T-helper 1 cell (primary cell): ENCODE measurements at places on chromosomes 16 and 17.

GRCh38 chr17:57927048-57927723 is 28.0 kb downstream of the CUEDC1 start:
- no peak for DNase-seq

DNA sequence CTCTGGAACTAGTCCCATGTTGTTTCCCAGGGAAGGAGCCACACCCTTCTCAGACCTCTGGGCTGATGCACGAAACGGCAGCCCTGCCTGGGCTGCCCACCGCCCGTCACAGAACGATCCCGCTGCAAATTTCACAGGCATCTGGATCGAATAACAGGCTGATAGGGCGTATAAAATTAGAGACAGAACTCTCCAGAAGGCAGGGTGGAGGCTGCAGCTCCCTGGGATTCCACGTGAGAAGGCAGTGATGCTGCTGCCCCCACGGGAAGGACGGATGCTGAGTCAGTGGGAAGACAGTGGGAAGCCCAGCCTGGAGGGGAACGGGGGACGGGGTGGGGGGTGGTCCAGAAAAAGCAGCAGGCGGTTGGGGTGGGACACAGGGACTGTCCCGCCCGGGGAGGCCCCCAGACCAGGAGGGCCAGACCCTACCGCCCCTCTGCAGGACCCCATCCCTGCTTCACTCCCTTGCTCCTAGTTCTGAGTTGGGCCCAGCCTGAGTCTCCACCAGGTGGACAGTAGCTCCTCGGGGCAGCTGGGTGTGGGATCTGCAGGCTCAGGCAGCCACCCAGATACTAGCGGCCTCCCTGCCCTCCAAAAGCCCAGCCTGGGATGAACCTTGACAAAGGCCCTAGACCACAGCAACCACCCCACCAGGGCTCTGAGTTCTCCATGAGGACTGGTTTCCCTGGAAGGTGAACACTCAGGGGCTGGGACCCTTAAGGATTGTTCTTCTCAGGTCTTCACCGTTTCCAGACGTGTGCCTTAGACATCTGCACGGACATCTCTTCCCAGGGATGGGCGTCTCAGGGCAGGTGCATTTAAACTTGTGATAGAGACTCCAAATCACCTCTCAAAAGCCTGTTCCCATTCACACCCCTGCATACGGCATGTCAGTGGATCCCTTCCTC is 117.8 kb downstream of the METRNL start:
- DNase-seq: no peak

DNA sequence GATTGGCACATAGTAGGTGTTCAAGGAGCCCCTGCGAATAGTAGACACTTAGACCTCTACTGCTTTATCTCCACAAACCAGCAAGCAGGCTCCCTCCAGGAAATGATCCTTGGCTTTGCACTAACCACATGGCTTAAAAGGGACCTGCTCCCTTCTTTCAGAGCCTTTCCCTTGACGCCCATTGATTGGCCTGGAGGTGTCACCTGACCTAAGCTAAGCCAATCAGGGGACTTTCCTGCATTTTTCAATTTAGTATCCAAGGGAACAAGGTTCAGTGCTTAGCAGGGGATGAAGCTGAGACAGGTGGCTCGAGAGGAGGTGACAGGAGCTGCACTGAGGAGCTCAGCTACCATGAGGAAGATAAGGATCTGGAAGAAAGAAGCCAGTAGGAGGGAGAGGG is 52.8 kb downstream of the CLEC19A start:
- DNase-seq: no peak

GRCh38 chr17:74340470-74341023 is 14.5 kb downstream of the KIF19 start:
- no peak for DNase-seq

DNA sequence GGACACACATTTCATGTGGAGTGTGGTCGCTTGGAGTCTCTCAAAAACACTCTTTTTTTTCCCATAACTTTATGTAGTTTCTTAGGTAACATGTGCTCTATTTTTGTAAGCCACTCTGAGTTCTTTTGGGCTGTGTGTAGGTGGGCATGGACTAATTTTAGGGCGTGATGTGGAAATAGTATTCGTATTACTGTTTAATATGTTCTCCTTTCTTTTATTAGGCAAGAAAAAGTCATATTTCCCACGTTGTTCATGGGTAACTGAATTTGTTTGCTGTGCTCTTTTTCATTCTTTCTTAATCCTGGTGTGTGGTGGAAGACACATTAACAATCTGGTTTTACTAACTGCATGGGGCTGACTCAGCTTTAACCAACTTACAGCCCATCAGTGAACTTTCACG is 27.4 kb downstream of the NDEL1 start:
- no peak for DNase-seq

- DNase-seq: no peak
Measured at GRCh38 chr17:21510686-21511362, 134.7 kb downstream of the KCNJ12 start.

DNA sequence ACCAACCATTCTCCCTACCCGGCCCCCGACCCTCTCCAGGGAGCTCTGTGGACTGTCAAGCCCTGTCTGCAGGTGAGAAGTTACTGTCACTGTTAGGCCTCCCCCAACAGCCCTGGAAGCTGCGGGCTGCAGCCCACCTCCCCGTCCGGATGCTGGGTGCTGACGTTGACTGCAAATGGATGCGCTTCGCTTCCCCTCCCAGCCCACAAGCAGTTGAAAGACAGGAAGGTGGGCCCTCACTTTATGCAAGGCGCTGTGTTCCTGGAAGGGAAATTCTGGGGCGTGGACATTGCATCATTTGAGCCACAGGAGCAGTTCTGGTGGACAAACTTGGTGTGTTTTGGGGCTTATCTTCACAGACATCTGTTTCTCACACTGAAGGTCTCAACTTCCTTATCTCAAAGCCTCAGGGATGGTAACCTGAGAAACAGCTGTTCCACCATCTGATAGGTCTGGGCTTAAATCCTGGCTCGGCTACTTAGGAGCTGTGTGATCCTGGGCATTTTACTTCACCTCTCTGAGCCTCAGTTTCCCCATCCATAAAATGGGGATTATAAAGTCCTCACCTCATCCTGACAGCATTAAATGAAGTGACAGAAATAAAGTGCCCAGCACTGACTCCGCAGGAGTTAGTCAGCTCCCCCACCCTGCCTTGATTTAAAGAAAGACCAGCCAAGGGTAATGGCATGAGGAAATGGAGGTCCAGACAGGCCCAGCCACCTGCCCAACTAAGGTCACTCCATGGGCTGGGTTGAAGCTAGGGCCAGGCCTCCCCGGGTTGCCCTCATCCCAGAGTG is 4.6 kb upstream of the DRC7 start:
- DNase-seq: peak; percentile 89

GRCh38 chr16:11498683-11499082 is 88.0 kb downstream of the LITAF start:
- no peak for DNase-seq

- DNase-seq: no peak
Measured at GRCh38 chr17:4345581-4346252, 20.8 kb downstream of the UBE2G1 start.

GRCh38 chr16:89364606-89365005 is 125.8 kb downstream of the ANKRD11 start:
- DNase-seq: no peak
